ENCODE measurements at places on chromosomes 11 and 22.

DNA sequence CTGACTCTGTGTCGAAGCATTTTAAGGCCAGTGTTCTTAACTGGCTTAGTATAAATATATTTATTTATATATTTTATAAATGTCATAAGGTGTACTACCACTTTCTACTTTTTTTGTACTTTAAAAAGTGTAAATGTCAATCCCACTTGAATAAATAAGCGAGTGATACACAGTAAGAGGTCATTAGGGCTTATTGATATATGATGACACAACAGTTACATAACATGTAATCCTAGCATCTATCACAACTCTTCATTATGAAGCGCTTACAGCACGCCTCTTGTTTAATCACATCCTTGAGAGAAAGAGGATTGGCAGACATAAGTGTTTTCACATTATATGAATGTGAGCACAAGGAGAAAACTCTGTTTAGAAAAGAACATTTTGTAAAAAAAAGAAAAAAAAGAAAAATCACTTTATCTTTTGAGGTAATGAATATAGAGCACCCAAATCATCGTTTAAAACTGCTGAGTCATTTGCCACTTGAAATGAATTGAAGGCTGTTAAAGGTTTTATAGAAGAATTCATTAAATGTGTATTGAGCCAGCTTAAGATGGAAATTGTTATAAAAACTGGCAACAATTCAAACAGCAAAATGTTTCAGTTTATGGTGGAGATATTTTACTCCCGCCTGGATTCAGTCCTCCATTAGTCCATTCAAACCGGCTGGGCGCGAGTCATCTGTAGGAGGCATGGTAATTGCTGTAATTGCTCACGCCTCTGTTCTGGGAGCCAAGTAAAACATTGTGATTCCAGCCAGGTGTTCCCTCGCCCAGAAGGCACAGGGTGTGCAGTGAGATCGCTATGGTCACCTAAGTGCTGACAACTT is 627.3 kb upstream of the KIRREL3 start:
- DNase-seq, result peak; percentile 63

- no peak for DNase-seq
Measured at GRCh38 chr11:72932132-72932570, 117.9 kb downstream of the ATG16L2 start.

- DNase-seq, result no peak
Measured at GRCh38 chr11:46508360-46508759, 85.5 kb downstream of the AMBRA1 start.

- DNase-seq, result peak; percentile 47
Measured at GRCh38 chr11:2888266-2888968, 2.8 kb upstream of the CDKN1C start.

DNA sequence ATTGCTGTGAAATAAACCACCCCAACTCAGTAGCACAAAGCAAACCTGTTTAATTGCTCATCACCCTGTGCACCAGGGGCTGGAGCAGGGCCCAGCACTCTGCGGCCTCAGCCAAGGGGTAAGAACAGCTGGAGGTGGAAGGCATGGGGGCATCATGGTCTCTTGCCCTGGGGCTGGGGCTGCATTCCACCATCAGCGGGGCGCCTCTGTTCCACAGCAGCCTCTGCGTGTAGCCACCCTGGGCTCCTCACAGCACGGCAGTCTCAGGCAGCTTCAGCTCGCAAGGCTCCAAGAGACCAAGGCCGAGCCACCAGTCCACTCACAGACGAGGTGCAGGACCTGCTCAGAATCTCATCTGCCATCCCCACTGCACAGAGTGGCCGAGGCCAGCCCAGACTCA is 630.7 kb downstream of the TBC1D22A start:
- no peak for DNase-seq

DNA sequence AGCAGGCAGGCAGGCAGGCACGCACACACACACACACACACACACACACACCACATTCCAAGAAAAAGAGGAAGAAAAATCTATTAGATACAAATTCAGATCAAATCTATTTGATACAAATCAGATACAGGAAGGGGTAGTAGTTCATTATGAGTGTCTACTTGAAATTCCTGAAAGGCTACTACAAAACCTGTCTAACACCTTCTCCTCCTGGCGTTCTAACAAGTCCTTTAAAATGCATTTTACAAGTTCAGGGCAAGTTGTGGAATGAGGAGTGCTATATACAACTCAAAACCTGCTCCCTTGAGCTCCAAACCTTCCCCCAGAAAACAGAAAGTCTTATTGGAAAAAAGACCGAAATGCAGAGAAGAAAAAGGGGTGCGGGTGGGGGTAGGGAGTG is 476 bp downstream of the ARHGAP32 start:
- no peak for DNase-seq

DNA sequence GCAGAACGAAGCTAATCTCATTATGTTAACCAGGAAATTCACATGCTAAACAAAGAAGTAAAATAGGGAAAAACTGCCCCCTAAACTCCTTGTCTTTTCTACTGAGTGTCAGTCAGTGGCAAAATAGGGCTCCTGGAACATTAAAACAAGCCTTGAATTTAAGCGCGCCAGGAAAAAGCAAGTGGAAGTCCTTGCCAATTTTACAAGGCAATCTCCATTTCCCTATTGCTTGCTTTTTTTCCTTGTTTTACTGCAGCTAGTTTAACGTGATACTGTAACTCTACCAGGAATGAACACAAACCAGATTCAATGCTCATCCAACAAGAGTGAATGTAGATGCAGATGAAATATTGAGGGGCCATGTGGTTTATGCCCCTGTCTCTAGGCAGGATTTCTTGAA is 28.1 kb upstream of the KIRREL3 start:
- no peak for DNase-seq

GRCh38 chr22:49535126-49535525 is 292.5 kb downstream of the BRD1 start:
- no peak for DNase-seq

GRCh38 chr11:292211-293121 is 3.5 kb downstream of the PGGHG start:
- DNase-seq, result no peak

- no peak for DNase-seq
Measured at GRCh38 chr11:33016654-33017053, 976 bp downstream of the DEPDC7 start.

GRCh38 chr11:117724104-117724503 is 72.9 kb downstream of the DSCAML1 start:
- DNase-seq, result no peak

DNA sequence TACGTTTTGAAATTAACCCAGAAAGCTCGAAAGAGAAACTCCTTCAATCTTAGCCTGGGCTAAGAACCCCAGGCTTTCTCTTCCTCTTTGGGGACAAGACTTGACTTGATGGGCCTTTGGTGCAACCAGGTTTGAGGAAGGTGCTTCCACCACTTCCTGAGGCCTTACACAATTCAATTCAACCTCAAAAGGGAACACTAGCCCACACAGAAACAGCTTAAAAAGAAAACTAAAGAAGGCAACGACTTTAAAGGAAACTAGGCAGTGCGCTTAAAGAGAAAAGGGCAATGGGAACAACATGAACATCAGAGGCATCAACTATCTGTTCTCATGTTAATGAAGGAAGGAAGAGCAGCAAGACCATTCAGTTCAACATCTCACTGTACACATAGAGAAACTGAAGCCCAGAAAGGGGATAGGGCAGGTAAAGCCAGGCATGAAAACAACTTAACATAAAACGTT is 24.8 kb downstream of the PAK1 start:
- DNase-seq, result no peak

GRCh38 chr22:42716649-42717127 is 4.0 kb downstream of the A4GALT start:
- DNase-seq, result no peak

DNA sequence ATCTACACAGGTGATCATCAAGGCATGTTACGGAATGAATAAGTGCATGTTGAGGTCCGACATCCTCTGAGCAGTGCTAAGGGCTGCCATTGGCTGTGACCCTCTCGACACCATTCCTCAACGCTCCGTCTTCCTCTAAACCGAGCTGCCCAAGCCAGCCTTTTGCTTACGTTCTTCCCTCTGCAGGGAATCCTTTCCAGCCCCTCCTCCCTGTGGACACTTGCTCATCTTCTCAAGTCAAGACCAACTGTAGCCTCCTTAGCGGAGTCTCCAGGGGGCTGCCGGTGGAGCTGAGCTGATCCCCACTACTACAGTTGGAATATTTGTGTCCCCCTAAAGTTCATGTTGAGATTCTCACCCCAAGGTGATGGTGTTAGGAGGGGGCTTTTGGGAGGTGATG is 781.0 kb downstream of the TBC1D22A start:
- no peak for DNase-seq

- DNase-seq, result no peak
Measured at GRCh38 chr22:49884503-49885260, 31.0 kb downstream of the ZBED4 start.

DNA sequence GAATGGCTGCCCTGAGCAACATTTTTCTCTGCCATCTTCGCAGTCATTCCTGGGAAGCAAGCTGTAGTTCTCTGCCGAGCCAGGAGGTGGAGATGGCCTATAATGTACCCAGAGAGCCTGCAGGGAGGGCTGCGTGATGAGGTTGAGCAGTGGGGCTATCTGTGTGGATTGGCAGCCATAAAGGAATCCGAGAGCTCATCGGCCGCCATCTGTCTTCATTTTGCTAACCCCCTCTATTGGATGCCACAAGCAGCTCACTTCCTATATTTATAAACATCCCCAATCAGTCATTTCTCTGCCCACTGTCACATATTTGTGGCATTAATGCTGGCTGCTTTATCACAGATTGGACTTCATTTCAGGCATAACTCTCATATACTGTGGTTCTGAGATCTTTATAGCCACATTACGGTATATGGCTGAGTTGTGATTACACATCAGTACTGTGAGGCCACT is 209.5 kb downstream of the NTM start:
- no peak for DNase-seq

- no peak for DNase-seq
Measured at GRCh38 chr11:66133216-66133775, 63.2 kb downstream of the PACS1 start.

DNA sequence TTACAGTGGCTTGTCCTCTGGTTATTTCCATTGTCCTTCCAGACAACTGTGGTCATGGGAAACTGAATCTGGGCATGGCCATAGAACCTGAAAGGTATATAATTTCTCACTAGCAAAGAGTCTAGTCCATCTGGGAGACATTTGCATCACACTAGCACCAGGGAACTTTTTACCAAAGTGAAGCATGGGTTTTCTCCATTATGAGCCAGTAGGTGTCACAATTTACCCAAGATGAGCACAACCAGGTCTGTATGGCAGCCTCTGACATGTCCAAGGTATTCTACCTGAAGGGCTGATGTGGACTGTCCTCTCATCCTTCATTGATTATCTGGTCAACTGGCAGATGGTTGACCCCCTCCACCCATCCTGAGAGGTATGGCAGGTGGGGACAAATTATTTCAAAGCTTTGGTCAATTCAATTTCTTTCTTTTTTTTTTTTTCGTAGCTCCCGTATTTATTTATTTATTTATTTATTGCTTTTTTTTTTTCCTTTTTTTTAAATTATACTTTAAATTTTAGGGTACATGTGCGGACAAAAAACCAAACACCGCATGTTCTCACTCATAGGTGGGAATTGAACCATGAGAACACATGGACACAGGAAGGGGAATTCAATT is 425.9 kb downstream of the TMEM135 start:
- peak; percentile 10 for DNase-seq

DNA sequence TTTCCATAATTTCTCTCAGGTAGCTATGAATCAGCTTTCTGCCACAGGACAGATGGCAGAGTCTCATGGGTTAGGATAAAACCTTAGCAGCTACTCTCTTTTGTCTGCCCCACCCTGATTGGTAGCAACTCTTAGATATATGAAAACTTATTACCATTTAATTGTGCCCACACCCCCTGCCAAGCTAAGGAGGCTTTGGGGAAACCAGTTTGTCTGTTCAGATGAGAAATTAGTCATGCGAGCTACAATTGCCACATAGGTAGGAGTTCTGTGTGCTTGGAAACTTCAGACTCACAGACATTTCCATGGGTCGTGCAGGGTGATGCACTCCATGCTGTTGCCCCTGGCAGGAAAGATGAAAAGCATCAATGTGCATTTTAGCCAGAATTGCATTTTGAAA is 39.9 kb downstream of the CD44 start:
- no peak for DNase-seq

GRCh38 chr11:132911186-132911585 is 621.1 kb downstream of the OPCML start:
- no peak for DNase-seq

- DNase-seq, result no peak
Measured at GRCh38 chr11:125163431-125164063, 1.0 kb upstream of the PKNOX2 start.

GRCh38 chr11:86247608-86248007 is 3.1 kb downstream of the EED start:
- DNase-seq, result no peak

- no peak for DNase-seq
Measured at GRCh38 chr22:42080287-42080686, 787 bp downstream of the SMDT1 start.

DNA sequence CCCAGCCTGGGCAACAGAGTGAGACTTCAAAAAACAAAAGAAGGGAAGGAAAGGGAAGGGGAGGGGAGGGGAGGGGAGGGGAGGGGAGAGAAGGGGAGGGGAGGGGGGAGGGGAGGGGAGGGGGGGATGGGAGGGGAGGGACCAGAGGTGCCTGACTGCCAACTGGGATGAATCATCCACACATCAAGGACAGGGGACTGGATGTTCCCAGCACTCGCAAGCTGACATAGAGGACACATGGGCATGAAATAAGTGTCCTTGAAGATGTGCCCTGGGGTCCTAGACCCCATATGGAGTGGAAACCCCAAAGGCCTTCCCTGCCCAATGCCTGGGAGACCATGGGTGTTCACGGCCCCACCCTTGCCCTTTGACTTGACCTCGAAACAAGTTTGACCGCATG is 19.8 kb downstream of the TST start:
- no peak for DNase-seq

GRCh38 chr11:40338739-40339138 is 1120.7 kb downstream of the LRRC4C start:
- DNase-seq, result no peak

DNA sequence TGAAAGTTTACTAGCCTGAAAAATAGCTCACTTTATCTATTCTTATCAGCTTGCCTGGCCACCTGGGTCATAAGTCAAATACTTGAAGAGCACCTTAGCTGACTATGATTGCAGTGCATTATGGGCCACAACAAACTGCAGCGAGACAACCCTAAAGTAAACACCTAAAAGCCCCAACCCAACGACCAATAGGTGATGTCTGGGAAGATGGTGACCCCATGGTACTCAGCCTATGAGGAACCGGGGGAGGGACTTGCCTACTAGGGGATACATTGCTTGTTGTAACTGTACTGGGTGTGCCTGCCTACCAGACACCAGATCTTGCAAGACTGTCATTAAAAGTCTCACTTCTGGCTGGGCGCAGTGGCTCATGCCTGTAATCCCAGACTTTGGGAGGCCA is 35.6 kb upstream of the APOBEC3A start:
- DNase-seq, result no peak

DNA sequence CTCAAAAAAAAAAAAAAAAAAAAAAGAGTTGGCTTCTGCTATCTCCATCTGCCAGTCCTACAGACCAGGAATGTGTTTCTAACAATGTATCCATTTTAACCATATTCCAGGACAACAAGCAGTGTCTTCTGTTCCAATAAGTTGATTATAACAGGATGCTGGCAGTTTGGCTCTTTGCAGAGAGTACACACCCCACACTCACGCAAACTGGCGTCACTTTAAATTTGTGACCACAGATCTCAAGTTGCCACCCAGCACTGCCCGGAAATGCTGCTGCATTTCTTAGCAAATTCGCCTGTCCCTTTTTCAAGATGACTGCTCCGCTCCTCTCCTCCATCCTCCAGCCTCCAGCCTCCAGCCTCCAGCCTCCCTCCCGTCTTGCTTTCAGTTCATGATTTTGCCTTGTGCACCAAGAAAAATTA is 44.3 kb downstream of the SCGB1A1 start:
- DNase-seq, result no peak
